Chondrocyte (in vitro differentiated cells): ENCODE measurements at places on chromosomes 3 and 15.

DNA sequence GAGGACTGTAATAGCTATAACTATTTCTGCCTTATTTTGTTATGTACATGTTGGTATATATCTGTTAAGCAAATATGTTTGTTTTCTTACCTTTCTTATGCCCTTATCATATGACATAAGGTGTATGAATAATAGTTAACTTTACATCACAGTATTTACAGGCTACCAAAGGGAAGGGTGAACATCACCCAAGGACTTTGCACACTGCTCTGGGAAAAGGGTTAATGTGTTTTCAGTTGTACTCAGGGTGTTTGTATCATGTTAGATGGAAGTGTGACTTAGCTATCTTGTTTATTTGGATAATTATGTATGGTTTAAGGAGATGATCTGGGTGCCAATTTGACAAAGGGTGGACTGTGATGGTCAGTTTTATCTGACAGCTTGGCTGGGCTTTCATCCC, 60.3 kb downstream of the LSM3 start:
- DNase-seq, result no peak

DNA sequence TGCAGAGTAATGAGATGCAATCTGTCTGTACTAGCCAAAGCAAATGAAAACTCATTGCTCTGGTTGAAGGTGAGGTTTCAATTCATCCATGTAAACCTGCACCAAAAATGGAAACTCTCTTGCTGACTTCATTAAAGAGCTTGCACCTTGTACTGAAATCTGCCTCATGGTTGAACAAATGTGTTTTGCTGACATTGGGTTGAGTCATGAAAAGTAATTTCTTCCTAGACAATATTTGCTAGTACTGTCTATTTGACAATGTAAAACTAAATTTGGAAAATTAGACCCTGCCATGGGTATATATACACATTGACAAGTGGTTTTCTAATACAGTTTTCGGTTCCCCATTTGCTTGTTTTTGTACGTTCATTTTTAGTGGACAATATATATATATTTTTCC, 33.3 kb downstream of the RYR3 start:
- DNase-seq, result no peak

DNA sequence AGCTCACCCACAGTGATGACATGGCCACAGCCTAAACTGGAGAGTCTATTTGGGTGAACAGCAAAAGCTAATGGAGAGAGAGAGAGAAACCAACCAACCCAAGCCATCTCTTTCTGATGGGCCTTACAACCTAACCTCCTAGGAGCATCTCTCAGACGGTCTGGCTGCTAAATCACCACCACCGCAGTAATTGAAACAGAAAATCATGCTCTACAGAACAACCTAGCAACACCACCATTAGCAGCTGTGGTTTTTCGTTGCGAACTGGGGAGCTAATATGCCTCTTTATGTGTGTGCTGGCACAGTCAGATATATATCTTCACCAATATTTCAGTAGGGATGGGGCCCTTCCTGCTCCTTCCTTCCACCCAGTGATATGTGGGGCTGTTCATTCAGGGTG, 166.9 kb upstream of the PROK2 start:
- no peak for DNase-seq

- no peak for DNase-seq
Observed at GRCh38 chr15:52352086-52352485, 56.5 kb upstream of the MYO5C start.

GRCh38 chr3:170257145-170257544, 34.9 kb downstream of the PRKCI start:
- DNase-seq, result no peak

- DNase-seq, result no peak
Observed at GRCh38 chr15:34837246-34838016, 42.1 kb upstream of the ACTC1 start.

GRCh38 chr15:90184786-90185704, 16.1 kb upstream of the SEMA4B start:
- no peak for DNase-seq

DNA sequence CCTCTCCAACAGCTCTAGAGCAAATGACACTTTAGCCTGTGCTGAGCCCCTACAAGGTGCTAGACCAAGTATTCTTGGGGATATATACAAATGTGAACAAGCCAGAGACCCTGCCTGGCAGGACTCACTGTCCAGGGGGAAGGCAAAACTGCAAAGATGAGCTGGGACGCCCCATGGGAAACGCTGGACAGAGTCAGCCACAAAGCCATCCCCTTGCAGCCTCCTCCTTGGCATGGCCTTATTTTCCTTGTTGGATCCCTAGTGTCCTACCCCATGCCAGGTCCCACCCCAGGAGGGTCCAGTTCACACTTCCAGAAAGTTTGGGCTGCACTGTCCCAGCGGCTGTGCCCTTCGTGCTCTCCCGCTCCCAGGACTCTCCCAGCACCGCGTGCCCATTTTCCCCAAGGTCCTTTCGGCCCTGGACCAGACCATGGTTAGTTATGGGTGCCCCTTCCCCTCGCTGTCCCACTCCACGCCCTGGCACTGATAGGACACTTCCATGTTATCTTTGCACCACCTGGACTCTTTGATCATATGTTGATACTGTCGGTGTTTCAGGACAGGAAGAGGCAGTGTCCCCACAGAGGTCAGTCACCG, 5.8 kb upstream of the NRROS start:
- no peak for DNase-seq

- no peak for DNase-seq
Observed at GRCh38 chr3:130048726-130049125, 32.9 kb upstream of the ALG1L2 start.

DNA sequence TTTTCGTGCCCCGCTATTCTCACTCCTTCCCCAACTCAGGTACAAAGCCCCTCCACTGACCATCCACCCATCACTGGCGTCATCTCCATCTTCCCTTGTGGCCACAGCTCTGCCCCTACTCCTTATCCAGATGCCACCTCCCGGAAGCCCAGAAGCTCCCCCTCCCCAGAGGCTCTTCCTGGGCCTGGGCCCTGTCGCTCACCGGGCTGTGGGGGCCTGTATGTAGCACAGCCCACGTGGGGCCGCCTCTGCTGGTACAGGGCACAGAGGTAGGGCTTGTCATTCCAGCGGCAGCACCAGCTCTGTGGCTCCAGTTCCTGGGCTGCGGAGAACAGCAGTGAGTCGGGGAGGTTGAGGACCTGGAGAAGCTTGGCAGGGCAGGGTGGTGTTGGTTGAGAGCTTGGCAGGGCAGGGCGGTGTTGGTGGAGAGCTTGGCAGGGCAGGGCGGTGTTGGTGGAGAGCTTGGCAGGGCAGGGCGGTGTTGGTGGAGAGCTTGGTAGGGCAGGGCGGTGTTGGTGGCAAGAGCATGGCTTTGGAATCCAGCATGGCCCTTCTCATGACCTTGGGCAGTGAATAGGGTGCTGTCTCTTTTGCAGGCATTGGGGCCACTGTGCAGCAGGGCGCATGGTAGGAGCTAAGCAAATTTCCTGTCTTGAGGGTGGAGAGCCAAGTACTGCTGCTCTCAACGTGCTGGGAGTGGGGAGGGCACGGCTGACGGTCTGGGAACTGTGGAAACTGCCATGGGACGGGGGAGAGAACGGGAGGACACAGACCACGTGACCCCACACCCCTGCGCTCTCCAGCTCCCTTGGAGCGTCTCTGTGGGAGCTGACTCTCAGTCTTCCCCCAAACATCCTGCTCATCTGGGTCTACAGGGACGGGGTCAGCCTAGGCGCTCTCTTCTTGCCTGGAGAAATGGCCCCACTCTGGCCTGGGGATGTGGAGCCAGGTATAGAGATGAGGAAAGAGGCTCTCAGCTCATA, 43.4 kb downstream of the MUC20 start:
- no peak for DNase-seq

DNA sequence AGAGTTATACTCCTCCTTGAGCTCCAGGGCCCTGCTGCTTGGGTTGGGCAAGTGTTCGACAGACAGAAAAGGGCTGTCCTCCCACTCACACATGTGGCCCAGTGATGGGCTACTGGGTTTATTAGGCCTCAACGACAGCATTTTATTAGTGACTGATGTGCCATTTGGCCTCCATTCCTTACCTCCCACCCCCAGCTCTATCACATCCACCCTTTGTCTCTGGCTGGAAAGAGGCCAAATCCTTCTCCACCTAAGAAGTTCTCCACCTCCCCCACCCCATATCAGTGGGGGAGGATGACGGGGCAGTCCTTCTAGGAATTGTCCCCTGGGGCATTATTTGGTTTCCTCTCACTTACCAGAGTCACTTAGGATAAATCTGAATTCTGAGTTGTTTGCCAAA, 57.1 kb upstream of the WNT5A start:
- no peak for DNase-seq

- no peak for DNase-seq
Observed at GRCh38 chr3:151468284-151468917, 7.5 kb upstream of the IGSF10 start.

GRCh38 chr15:78937132-78937739, 7.6 kb downstream of the CTSH start:
- peak; percentile 20 for DNase-seq

- no peak for DNase-seq
Observed at GRCh38 chr3:16995601-16996000, 110.8 kb downstream of the PLCL2 start.

GRCh38 chr15:39795486-39795885, 12.8 kb upstream of the FSIP1 start:
- no peak for DNase-seq

GRCh38 chr15:98257290-98257689, 296.8 kb downstream of the ARRDC4 start:
- no peak for DNase-seq

GRCh38 chr15:49441356-49441755, 18.3 kb downstream of the FGF7 start:
- DNase-seq, result no peak

DNA sequence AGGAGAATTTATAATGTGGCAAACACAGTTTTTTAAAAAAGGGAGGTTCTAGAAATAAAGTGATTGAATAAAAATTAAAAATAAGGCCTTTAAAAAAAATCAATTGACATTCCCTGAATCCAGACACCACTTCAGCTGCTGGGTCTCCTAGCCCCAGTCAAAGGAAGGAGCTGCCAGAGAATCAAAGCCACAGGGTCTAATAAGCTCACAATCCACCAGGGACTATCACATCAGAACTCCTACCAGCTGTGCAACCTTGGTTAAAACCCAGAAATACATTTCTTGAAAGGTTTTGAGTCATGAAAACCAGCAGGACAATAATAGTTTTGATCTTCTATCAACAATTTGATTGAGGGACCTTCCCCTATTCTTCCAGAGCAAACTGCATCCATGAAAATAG, 134.5 kb downstream of the MECOM start:
- DNase-seq, result no peak

DNA sequence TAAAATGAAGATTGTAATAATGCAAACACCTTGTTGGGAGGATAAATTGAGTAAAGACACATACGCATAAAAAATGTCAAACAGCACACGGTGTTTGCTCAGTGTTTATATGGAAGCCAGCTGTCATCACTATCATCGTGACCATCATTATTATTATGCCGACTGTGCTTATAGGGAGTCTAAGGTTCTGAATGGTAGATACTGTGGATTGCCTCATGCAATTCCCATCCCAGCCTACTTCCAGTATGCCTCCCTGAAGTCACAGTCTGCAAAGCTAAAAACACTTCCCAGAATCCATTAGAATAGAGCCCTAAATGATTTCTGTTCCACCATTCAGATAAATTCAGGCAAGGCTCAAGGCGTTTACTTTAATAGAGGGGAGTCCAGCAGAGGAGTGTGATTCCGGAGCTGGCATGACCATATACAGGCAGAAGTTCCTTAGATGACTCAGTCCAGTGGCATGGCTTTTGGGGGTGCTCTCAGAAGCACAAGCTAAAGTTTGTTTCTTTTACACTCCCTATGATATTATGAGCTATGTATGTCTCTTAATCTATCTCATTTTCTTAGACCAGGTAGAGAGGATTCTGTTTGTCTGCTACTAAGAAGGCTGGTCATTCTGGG, 148.7 kb downstream of the MEX3B start:
- DNase-seq, result no peak

GRCh38 chr3:177579419-177579818, 382.1 kb upstream of the TBL1XR1 start:
- DNase-seq, result no peak

- DNase-seq, result no peak
Observed at GRCh38 chr3:159250961-159251360, 449.1 kb downstream of the MFSD1 start.

DNA sequence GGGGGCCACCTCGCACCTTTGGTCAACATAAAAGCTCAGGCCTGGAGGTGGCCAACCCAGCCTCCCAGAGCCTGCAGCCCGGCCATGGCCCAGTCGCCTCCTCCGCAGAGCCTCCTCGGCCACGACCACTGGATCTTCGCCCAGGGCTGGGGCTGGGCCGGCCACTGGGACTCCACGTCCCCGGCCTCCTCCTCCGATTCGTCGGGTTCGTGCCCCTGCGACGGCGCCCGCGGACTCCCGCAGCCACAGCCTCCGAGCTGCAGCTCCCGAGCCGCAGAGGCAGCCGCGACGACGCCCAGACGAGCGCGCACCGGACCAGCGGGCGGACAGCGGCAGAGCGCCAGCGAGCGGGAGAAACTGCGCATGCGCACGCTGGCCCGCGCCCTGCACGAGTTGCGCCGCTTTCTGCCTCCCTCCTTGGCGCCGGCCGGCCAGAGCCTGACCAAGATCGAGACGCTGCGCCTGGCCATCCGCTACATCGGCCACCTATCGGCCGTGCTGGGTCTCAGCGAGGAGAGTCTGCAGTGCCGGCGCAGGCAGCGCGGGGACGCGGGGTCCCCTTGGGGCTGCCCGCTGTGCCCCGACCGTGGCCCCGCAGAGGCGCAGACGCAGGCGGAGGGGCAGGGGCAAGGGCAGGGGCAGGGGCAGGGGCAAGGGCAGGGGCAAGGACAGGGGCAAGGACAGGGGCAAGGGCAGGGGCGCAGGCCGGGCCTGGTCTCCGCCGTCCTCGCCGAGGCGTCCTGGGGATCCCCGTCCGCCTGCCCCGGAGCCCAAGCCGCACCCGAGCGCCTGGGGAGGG, at the start of gene MESP2:
MESP2 (plus strand) TSS at position 59 of the 799 bp plus-strand sequence; CDS start at position 85, 26 bp downstream.
- peak; percentile 83 for DNase-seq

DNA sequence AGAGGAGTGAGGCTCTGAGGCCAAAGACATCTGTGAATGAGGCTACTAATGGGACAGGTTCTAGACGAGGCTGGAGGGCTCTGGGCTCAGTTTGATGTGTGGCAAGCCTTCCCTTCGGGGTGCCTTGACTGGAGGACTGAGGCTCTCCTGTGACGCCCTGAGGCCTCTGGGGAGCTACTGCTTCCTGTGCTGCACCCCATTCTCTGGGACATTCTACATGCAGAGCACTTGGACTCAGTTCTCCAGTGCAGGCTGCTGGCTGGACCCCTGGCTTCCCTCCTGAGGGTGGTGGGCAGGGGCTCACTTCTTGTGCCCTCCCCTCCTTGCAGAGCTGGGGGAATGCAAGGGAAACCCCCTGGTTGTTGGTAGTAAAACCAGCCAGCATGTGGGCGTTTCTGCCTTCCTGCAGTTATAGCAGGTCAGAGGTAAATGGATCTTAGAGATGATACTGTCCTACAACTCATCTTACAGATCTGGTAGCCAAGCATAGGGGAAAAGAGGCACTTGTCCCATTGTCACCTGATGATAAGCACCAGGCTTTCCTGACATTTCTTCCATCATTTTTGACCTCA, 133.3 kb downstream of the CHDH start:
- no peak for DNase-seq

GRCh38 chr3:13479332-13479581, 849 bp upstream of the HDAC11 start:
- DNase-seq, result peak; percentile 83
